RPMI8226 (cell line): ENCODE measurements at places on chromosomes 1 and 21.

- DNase-seq = no peak
These were observed 679.8 kb upstream of the ADAMTS5 start for GRCh38 chr21:27646691-27647090.

DNA sequence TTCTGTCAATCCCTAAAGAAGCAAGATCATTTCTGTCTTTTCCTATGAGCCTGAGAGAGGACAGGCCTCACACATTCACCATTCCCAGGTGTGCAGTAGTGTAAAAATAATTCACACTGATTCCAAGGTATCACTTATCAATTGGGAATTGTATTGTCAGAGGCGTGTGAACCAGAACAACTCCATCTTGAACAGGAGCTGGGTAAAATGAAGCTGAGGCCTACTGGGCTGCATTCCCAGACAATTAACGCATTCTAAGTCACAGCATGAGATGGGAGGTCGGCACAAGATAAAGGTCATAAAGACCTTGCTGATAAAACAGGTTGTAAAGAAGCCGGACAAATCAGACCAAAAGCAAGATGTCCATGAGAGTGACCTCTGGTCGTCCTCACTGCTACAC, 239.2 kb downstream of the SMYD3 start:
- DNase-seq = no peak

- no peak for DNase-seq
These were observed 200.5 kb downstream of the PCP4 start for GRCh38 chr21:40067751-40068150.

GRCh38 chr1:3787745-3788605, 8.3 kb downstream of the LRRC47 start:
- no peak for DNase-seq
